Peyer's patch (tissue), 4 donors: ENCODE measurements at places on chromosomes 3 and 15.

- H3K4me3 ChIP-seq, result peak overlapping the region; percentile 7
- DNase-seq, result no peak
These were observed 157.3 kb upstream of the CGNL1 start for GRCh38 chr15:57218826-57219576.

DNA sequence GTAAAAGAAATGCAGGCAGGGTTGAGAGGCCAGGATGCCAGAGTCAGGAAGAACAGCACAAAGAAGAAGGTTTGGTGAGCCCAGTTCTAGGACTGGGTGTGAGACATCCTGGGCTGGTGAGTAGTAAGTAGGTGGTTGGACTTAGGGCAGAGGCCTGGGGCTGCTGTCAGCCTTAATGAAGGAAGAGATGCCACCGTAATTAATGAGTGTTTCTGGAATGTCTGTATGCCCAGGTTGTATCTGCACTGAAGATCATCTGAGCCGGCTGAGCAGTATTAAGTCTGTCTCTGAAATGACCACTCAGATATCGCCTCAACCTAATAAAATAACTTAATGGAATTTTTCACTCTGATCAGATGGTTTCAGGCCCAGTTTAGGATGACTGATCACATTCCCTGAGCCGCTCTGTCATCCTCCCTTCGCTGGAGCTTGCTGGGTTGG, 532.9 kb upstream of the IL12A start:
- no peak overlapping the region for H3K27ac ChIP-seq
- H3K27me3 ChIP-seq, result no peaks in the 10 kb centered on the region
- DNase-seq, result no peak
- H3K4me1 ChIP-seq, result no peaks in the 10 kb centered on the region
- no peaks in the 10 kb centered on the region for H3K36me3 ChIP-seq
- H3K4me3 ChIP-seq, result no peak overlapping the region

GRCh38 chr3:78238811-78239210, 1198.9 kb downstream of the ROBO2 start:
- H3K27ac ChIP-seq, result no peak overlapping the region
- no peaks in the 10 kb centered on the region for H3K36me3 ChIP-seq
- H3K4me3 ChIP-seq, result no peak overlapping the region

GRCh38 chr3:102225407-102226132, 209.2 kb upstream of the ZPLD1 start:
- no peak for DNase-seq
- no peak overlapping the region for H3K4me3 ChIP-seq
- no peaks in the 10 kb centered on the region for H3K27me3 ChIP-seq
- no peaks in the 10 kb centered on the region for H3K36me3 ChIP-seq
- H3K4me1 ChIP-seq, result no peaks in the 10 kb centered on the region

DNA sequence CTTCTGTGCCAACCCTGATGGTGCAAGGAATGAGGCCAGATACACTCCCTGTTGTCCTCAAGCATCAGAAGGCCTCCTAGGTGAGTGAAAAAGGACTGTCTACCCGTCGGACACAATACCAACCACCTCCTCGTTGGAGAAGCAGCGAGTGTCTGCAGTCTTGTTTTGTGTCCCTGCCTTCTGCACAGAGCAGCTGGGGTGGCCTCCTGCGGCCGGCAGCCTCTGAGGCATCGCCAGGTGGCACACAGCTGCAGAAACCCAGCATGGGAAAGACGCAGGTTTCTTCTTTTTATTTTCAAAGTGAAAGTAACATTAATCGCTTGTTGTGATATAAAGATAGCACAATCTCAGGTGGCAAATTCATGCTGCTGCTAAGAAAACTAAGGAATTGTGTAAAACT, 509.9 kb downstream of the OCA2 start:
- DNase-seq, result no peak
- no peaks in the 10 kb centered on the region for H3K36me3 ChIP-seq
- no peak overlapping the region for H3K4me3 ChIP-seq
- no peaks in the 10 kb centered on the region for H3K27me3 ChIP-seq
- no peaks in the 10 kb centered on the region for H3K4me1 ChIP-seq

GRCh38 chr3:189748046-189748445, 116.9 kb downstream of the TP63 start:
- H3K4me1 ChIP-seq, result no peaks in the 10 kb centered on the region
- H3K27ac ChIP-seq, result no peak overlapping the region
- no peaks in the 10 kb centered on the region for H3K36me3 ChIP-seq
- H3K27me3 ChIP-seq, result no peaks in the 10 kb centered on the region

DNA sequence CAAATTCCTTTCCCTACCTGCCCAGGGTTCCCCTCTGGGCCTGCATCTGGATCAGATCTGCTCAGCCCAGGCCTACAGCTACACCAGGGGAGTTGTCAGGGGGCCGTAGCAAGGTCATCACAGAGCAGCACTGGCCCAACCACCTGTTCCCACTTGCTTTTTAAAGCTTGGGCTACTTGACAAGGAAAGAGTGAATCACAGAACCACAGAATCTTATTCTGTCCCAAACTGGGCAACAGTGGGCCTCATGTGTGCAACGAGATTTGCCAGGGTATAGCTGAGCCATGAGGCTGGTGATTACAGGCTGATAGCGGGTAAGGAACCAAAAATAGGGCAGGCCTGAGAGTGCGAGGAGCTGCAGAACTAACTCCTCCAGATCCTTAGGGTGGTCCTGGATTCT, 66.7 kb downstream of the MYLK start:
- DNase-seq, result no peak
- H3K27me3 ChIP-seq, result no peaks in the 10 kb centered on the region
- no peak overlapping the region for H3K4me3 ChIP-seq
- H3K4me1 ChIP-seq, result no peaks in the 10 kb centered on the region

DNA sequence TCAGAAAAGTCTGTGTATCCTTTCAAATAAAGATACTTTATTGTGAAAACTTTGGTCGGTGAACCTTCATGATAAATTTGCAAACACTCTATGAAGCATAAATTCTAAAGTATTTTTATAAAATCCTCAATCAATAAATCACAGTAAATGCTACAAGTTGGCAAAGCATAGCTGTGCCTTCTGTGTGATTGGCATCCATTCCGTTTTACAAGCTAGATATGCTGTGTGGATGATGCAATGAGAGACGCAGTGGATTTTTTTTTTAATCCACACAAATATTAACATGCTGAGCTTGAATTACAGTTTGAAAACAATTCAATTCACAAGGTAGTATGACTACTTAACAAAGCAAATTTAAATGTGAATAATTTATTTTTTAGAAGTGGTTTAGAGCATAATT, 937.2 kb downstream of the ZPLD1 start:
- H3K4me1 ChIP-seq, result no peaks in the 10 kb centered on the region
- H3K27me3 ChIP-seq, result no peaks in the 10 kb centered on the region
- no peak overlapping the region for H3K4me3 ChIP-seq
- H3K36me3 ChIP-seq, result no peaks in the 10 kb centered on the region
- DNase-seq, result no peak

DNA sequence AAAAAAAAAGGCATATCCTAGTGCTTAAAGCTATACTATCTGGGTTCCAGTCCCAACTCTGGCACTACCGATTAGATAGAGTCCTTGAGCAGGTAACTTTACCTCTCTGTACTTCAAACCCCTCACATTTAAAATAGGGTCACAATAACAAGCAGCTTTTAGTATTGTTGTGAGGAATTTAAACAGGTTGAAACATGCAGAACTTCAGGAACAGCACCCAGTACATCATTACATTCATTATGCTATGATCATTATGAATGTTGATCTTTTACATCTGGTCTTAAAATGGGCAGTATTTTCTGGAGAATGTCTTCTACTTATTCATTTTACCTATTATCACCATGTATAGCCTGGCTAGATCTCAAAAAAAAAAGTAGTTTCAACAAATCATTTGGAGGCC, 176.1 kb upstream of the CCDC54 start:
- no peaks in the 10 kb centered on the region for H3K27me3 ChIP-seq
- DNase-seq, result no peak
- H3K4me3 ChIP-seq, result no peak overlapping the region

DNA sequence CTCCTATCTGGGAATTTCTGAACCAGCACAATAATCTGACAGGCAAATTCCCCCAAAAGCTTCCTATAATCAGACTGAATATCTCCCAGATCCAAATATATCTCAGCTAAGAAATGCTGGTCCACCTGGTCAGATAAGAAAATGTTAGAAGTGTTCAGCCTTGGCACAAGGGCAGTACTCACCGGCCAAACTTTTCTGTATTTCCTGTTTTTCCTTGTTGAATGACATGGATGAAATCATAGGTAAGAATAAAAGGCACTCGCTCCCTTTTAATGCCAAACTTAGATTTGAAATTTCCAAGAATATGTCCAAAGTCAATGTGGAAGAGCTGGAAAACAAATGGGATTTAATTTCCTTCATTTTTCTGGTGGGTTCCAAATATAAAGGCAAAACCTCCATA, 48.9 kb downstream of the FAIM start:
- no peaks in the 10 kb centered on the region for H3K4me1 ChIP-seq
- no peak for DNase-seq
- H3K27me3 ChIP-seq, result no peaks in the 10 kb centered on the region
- no peak overlapping the region for H3K4me3 ChIP-seq

GRCh38 chr3:177476921-177477435, 279.7 kb upstream of the TBL1XR1 start:
- no peak for DNase-seq
- H3K4me1 ChIP-seq, result no peaks in the 10 kb centered on the region
- no peaks in the 10 kb centered on the region for H3K36me3 ChIP-seq
- H3K27ac ChIP-seq, result no peak overlapping the region
- no peak overlapping the region for H3K4me3 ChIP-seq

GRCh38 chr3:16085410-16085809, 89.1 kb upstream of the GALNT15 start:
- H3K27ac ChIP-seq, result no peak overlapping the region
- H3K36me3 ChIP-seq, result no peaks in the 10 kb centered on the region

DNA sequence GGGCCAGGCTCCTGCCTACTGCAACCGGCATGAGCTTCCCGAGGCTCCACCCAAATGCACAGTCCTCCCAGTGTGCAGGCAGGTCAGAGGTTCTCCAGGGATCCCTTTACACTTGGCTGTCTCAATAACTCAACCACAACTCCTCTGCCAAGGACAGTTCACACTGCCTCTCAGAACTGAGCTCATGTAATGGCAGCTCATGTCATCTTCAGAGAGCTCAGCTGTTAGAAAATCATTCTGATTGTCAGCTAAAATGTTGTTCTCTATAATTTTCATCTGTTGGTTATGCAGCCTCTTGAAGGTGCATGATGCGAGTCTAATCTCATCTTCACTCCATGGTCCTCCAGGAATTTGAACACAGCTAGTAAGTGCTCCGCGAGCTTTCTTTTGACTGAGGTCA, 76.7 kb downstream of the SST start:
- H3K27ac ChIP-seq, result no peak overlapping the region
- no peaks in the 10 kb centered on the region for H3K36me3 ChIP-seq
- DNase-seq, result no peak
- H3K4me1 ChIP-seq, result no peaks in the 10 kb centered on the region

GRCh38 chr3:31828007-31828406, 153.1 kb downstream of the OSBPL10 start:
- no peak overlapping the region for H3K27ac ChIP-seq
- DNase-seq, result no peak
- no peaks in the 10 kb centered on the region for H3K4me1 ChIP-seq

- no peak for DNase-seq
- H3K4me1 ChIP-seq, result no peaks in the 10 kb centered on the region
- peaks cover 41% of the 10 kb centered on the region for H3K36me3 ChIP-seq
- no peaks in the 10 kb centered on the region for H3K27me3 ChIP-seq
- no peak overlapping the region for H3K4me3 ChIP-seq
- H3K27ac ChIP-seq, result no peak overlapping the region
These were observed 36.7 kb downstream of the XYLB start for GRCh38 chr3:38383156-38383875.

DNA sequence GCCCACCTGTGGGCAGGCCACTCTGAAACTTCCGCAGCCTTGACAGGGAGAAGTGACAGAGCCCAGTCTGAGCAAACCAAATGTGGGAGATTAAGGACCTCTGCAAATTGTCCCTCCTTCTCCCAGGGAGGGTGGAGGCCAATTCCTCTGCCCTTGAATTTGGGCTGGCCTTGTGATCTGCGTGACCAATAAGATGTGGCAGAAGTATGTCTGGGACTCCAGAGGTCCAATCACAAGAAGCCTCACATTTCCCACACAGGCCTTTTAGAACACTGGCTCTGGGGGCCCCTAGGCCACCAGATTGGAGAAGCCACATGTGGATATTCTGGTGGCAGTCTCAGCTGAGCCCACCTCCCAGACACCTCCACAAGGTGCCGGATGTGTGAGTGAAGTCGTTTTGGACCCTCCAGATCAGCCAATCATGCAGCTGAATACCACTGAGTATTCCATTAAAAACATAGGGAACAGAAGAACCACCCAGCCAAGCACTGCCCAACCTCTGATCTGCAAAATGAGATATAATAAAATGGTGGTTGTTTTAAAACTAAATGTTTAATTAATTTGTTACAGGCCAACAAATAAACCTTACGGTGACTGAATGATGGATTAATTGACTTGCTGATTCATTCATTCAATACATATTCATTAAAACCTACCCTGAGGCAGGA, 150.3 kb downstream of the NUP210 start:
- H3K27ac ChIP-seq, result no peak overlapping the region
- H3K36me3 ChIP-seq, result no peaks in the 10 kb centered on the region
- H3K4me3 ChIP-seq, result no peak overlapping the region
- DNase-seq, result no peak
- no peaks in the 10 kb centered on the region for H3K4me1 ChIP-seq
- H3K27me3 ChIP-seq, result no peaks in the 10 kb centered on the region

DNA sequence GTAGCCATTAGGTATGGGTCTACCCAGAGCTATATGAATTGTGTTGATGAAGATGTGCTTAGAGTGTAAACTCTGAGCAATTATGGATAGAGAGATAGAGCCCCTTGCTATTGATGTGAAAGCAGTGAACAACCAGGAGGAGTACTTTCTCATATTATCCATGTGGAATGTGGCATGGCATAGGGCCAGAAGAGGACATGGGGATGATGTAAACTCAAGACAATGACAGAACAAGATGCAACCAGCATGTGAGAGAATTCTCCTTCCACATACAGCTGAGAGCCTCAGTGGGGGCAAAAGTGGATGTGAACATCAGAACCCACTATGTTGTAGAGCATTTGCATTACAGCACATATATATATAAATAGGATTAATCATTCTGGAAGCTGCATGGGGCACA, 36.4 kb upstream of the BNC1 start:
- no peaks in the 10 kb centered on the region for H3K36me3 ChIP-seq
- H3K27me3 ChIP-seq, result no peaks in the 10 kb centered on the region
- H3K27ac ChIP-seq, result no peak overlapping the region
- H3K4me3 ChIP-seq, result no peak overlapping the region
- DNase-seq, result no peak
- H3K4me1 ChIP-seq, result no peaks in the 10 kb centered on the region

- DNase-seq, result no peak
- no peaks in the 10 kb centered on the region for H3K36me3 ChIP-seq
- H3K27ac ChIP-seq, result no peak overlapping the region
- no peaks in the 10 kb centered on the region for H3K27me3 ChIP-seq
These were observed 59.1 kb downstream of the FBLN2 start for GRCh38 chr3:13607821-13608597.

GRCh38 chr3:181358060-181358459, 353.7 kb upstream of the SOX2 start:
- DNase-seq, result no peak
- H3K4me1 ChIP-seq, result no peaks in the 10 kb centered on the region
- no peak overlapping the region for H3K27ac ChIP-seq
- no peaks in the 10 kb centered on the region for H3K27me3 ChIP-seq

GRCh38 chr3:185021256-185021655, 131.6 kb downstream of the C3orf70 start:
- no peak for DNase-seq
- H3K27me3 ChIP-seq, result no peaks in the 10 kb centered on the region
- no peaks in the 10 kb centered on the region for H3K4me1 ChIP-seq
- no peak overlapping the region for H3K27ac ChIP-seq

GRCh38 chr15:73397461-73397860, 28.7 kb upstream of the HCN4 start:
- no peak overlapping the region for H3K27ac ChIP-seq
- no peak for DNase-seq
- H3K4me3 ChIP-seq, result no peak overlapping the region
- H3K4me1 ChIP-seq, result no peaks in the 10 kb centered on the region
